ENCODE measurements at places on chromosomes 5 and 9.

GRCh38 chr5:42235837-42236236, 187.4 kb upstream of the GHR start:
- DNase-seq, result no peak

DNA sequence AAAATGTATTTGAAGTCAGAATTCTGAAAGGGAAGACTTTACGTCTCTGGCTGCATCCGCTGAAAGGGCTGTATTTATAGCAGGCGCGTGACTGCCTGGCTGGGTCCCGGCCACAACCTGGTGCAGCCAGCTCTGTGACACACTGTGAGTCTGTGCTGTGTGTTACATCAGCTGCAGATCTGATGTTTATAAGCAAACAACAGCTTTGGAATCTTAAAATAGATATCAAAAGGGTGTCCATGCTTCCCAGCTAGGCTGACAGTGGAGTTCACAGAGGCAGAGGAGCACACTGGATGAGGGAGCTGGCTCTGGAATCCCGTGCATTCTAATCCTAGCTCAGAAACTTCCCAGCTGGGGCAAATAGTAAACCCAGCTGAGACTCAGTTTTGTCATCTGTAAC, 433.4 kb upstream of the BRINP1 start:
- peak; percentile 23 for DNase-seq

GRCh38 chr9:123369296-123369695, 13.3 kb downstream of the CRB2 start:
- no peak for DNase-seq

GRCh38 chr9:36728651-36729520, 156.2 kb downstream of the MELK start:
- DNase-seq, result peak; percentile 18

- DNase-seq, result peak; percentile 73
Measured at GRCh38 chr9:108621991-108622855, 233.6 kb downstream of the ACTL7B start.

GRCh38 chr5:24621792-24622191, 23.0 kb downstream of the CDH10 start:
- DNase-seq, result no peak

- DNase-seq, result no peak
Measured at GRCh38 chr5:172199446-172199845, 5.5 kb downstream of the EFCAB9 start.

DNA sequence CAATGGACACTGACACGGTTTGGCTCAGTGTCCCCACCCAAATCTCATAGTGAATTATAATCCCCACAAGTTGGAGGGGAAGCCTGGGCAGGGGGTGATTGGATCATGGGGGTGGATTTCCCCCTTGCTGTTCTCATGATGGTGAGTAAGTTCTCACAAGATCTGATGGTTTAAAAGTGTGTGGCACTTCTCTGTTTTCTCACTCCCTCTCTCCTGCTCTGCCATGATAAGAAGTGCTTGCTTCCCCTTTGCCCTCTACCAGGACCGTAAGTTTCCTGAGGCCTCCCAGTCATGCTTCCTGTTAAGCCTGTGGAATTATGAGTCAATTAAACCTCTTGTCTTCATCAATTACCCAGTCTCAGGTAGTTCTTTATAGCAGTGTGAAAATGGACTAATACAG, 115.8 kb upstream of the KIF2A start:
- no peak for DNase-seq

- no peak for DNase-seq
Measured at GRCh38 chr5:88694023-88694679, 188.8 kb downstream of the MEF2C start.

- no peak for DNase-seq
Measured at GRCh38 chr5:1478271-1479035, 33.2 kb upstream of the SLC6A3 start.

- no peak for DNase-seq
Measured at GRCh38 chr5:109532773-109533364, 123.1 kb upstream of the PJA2 start.

DNA sequence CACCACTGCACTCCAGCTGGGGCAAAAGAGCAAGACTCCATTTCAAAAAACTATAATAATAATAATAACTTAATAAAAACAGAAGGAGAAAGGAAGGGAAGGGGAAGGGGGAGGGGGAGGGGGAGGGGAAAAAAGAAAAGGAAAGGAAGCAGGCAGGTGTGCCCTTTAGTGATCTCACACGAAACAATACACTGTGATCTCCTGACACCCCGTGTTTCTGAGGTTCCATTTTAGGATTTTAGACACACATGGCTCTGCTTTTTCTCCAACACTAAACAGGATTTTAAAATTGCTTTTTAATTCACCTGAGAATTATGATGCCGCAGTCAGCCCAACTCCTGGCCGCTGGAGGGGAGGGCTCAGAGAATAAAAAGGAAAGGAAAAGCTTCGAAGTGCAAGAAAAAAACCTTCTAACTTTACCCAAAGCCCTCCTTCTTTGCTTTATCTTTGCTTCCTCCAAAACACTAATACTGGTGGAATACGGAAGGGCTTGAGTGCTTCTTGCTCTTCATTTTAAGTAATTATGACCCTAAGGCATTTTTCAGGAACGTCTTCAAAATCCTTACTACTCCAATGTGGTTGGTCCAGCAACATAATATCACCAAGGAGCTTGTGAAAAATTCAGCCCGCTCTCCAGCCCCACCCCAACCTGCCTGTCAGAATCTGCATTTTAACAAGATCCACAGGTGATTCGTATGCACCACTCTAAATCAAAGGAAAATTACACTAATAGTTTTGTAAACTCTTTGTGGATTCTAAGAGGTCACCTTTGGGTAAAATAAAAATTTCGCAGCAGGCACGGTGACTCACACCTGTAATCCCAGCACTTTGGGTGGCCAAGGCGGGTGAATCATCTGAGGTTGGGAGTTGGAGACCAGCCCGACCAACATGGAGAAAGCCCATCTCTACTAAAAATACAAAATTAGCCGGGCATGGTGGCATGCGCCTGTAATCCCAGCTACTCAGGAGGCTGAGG, 66.0 kb downstream of the MYO10 start:
- no peak for DNase-seq

- no peak for DNase-seq
Measured at GRCh38 chr5:159797261-159797970, 118.9 kb upstream of the ADRA1B start.

- DNase-seq, result peak; percentile 45
Measured at GRCh38 chr9:109013679-109014607, 644 bp upstream of the CTNNAL1 start.

DNA sequence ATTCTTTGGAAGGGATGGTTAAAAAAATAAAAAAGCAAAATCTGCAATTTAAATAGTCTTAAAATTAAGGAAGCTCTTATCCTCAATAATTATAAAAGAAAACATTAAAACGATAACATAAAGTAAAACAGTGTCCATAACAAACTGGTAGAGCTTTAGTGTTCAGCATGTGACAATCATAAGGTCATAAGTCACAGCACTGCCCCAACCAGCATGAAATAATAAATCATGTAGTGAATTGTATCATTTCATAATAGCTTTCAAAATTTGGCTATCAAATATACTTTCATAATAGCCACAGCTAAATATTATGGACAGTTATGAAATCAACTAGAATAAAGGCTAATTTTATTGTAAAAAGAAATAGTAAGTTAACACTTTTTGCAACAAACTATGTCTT, 10.0 kb downstream of the NR3C1 start:
- DNase-seq, result no peak

DNA sequence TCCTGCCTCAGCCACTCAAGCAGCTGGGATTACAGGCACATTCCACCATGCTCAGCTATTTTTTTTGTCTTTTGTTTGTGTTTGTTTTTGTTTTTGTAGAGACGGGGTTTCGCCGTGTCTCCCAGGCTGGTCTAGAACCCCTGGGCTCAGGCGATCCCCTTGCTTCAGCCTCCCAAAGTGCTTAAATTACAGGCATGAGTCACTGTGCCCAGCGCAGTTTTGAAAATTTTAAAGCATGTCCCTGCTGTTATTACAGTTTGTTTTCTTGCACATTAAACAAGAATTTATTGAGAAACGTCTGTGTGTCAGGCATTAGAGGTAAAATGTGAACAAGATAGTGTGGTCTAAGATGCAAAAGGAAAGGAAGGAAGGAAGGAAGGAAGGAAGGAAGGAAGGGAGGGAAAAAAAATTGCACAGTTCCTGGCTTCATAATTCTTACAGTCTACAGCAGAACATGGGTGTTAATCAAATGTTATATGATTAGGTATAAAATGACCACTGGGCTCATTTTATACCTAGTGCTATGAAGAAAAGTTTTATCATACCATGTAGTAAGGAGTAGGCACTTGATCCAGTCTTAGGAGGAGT, 205.4 kb downstream of the SNX18 start:
- DNase-seq, result no peak

DNA sequence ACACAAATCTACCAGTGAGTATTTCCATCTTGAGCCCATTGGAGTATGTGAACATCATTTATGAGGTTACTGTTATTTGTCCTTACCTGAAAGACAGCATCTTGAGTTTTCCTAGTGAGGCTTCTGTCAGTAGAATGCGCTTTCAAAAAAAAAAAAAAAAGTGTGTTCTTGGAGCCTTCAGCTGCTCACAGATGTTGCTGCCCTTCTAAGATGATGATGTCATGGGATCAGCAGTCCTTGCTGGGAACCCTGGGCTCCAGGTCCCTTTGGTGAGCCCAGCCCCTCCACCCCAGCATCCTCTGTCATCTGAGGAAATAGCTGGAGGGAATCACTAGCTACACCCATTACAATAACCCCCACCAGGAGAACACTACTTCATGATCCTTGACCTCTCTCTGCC, 83.3 kb downstream of the ATPSCKMT start:
- no peak for DNase-seq

DNA sequence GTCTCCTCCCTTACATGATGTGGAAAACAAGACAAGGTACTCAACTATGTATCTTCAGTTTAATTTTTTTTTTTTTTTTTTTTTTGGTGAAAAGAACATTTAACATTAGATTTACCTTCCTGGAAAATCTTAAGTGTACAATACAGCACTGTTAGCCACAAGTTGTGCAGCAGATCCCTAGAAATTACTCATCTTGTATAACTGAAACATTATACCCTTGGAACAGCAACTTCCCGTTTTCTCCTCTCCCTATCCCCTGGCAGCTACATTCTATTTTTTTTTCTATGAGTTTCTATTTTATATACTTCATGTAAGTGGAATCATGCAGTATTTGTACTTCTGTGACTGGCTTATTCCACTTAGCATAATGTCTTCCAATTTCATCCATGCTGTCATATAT, 421.9 kb upstream of the FTMT start:
- no peak for DNase-seq

DNA sequence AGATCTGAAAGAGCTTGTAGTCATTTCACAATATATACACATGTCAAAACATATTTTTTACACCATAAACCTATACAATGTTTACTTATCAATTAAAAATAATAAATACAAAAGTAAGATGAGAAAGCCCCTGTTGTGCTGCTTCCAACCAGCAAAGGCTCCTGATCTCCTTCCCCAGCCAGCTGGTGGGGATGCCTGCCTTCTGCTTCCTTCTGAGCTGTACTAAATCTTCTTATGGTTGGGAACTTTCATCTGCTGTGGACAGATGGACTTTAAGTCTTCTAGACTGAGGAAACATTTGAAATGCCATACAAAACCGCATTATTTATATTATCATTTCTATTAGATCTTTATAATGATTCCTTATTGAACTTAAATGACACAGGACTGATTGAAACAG, 745.3 kb upstream of the CHD1 start:
- no peak for DNase-seq

DNA sequence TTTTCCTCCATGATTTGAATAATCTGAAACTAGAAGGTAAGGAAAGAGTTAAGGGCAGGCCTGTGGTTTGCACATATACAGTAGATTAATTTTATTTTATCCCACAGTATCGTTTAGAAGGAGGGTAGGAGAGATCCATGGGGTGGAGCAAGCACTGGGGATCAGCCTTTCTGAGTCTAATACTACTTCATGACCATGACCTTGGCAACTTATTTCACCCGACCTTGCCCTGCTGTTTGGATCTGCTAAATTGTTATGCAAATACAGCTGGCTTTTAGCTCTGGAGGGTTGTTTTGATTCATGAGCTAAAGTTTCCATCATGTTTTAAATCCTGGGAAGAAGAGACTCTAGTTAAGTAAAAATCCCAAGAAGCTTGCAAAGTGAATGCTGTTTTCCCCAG, 864 bp upstream of the GRIN3A start:
- no peak for DNase-seq

- DNase-seq, result no peak
Measured at GRCh38 chr9:28318515-28318914, 745.2 kb upstream of the C9orf72 start.

DNA sequence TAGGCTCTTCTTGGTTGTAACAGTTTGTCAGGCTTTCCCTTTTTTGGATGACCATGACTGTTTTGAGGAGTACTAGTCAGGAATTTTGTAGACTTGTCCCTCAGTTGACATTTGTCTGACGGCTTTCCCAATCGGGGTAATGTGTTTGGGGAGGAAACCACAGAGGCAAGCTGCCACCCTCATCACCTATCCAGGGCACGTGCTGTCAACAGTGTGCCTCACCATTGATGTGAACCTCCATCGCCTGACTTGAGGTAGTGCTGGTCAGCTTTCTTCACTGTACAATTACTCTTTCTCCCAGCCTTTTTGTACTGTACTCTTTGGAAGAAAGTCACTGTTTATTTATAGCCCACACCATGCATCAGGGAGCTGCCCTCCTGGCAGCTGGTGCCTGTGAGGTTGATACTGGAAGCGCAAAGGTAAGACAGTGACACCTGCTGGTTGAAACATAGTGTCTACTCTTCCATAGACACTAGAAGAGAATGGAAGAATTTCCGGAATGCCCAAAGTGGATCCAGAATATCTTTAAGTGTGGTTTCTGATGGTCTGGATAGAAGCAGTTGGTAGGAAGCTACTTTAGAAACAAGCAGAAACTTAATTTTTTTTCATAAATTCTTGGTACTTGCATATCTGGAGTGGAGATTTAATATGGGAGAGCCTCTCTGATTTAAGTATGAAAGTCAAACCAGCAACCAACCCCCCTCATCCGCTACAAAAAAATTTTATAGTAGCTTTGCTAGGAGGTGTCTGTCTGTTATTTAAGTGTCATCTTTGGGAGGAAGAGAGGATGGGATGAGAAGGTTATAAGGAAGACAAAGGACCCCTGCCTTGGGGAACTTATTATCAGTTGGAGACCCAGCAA, 69.3 kb downstream of the SNX30 start:
- DNase-seq, result peak; percentile 64

Measured in AG09309 (cell line).